CD4-positive, alpha-beta T cell (primary cell): ENCODE measurements at places on chromosomes 6 and 20. TPM values are rescaled to one million over a fixed set of nuclear protein-coding genes. Genes with fewer than 3 reads are reported as not detected.

HLA-DQA1 gene
- total RNA-seq: 6.9 TPM

GRCh38 chr20:37240337-37241067 lies 21.1 kb downstream of the GHRH start:
- no peak overlapping the region for H3K27ac ChIP-seq
- peaks cover 88% of the 10 kb centered on the region for H3K36me3 ChIP-seq
- H3K4me3 ChIP-seq: no peak overlapping the region
- no peak for DNase-seq
- no peaks in the 10 kb centered on the region for H3K27me3 ChIP-seq

DNA sequence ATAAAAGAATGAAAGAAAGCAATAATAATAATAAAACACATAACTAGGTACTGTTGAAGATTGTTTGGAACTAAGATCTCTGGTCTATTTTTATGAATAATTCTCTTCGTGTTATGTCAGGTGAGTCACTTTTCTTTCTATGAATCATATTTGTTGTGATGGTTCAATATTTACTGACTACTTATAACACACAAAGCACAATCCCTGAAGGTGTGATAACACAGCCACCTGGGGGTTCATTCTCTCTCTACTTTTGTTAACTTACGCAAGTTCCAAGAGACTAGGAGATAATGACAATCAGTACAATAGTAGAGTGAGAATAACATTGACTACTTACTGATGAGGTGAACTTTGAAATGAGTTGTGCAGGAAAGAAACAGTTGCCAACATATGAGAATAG lies 149.9 kb downstream of the IBTK start:
- no peak for DNase-seq
- H3K27me3 ChIP-seq: no peaks in the 10 kb centered on the region
- no peaks in the 10 kb centered on the region for H3K4me1 ChIP-seq
- no peaks in the 10 kb centered on the region for H3K36me3 ChIP-seq
- no peak overlapping the region for H3K27ac ChIP-seq

DNA sequence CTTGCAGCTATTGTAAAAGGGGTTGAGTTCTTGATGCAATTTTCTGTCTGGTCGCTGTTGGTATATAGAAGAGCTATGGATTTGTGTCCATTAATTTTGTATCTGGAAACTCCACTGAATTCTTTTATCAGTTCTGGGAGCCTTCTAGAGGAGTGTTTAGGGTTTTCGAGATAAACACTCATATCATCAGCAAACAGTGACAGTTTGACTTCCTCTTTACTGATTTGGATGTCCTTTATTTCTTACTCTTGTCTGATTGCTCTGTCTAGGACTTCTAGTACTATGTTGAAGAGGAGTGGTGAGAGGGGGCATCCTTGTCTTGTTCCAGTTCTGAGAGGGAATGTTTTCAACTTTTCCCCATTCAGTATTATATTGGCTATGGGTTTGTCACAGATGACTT lies 120.8 kb upstream of the SSTR4 start:
- DNase-seq: no peak
- H3K4me1 ChIP-seq: no peaks in the 10 kb centered on the region
- no peaks in the 10 kb centered on the region for H3K27me3 ChIP-seq
- no peak overlapping the region for H3K4me3 ChIP-seq
